ENCODE measurements at places on chromosomes 5 and 9.

GRCh38 chr5:43231977-43232376, 40.0 kb downstream of the NIM1K start:
- DNase-seq, result no peak

- DNase-seq, result no peak
These were observed 45.9 kb upstream of the RPL26L1 start for GRCh38 chr5:172913117-172913850.

- DNase-seq, result no peak
These were observed 694.5 kb upstream of the CDH6 start for GRCh38 chr5:30498972-30499371.

DNA sequence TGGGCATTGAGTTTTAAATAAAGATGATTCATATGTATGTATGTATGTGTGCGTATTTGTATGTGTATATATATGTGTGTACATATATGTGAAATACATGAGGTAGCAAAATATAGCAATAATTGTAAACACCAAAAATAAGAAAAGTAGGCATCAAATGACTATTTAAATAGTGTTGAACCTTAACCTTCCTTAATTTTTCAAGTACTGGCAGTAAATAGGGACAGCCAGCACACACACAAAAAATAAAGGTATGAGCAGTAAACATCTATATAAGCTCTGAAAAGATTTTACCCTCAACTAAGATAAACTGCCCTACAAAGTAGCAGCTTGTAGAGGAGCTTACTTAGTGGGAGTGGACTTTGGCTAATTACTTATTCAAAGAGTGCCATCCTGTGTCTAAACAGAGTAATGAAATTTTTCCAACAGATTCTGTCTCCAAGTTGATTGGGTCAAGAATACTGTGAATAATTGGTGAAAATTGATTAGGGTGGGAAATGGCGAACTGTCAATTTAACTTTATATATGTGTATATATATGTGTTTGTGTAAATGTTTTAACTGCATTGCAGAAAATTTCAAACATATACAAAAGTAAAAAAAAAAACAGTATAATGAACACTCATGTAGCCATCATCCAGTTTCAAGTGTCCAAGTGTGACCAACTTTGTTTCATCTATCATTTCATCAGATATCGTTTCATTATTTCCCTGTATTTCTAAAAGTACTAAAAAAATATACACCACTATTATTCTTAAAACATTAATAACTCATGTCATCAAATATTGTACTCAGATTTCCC, 2.0 kb upstream of the ADAMTS6 start:
- no peak for DNase-seq

DNA sequence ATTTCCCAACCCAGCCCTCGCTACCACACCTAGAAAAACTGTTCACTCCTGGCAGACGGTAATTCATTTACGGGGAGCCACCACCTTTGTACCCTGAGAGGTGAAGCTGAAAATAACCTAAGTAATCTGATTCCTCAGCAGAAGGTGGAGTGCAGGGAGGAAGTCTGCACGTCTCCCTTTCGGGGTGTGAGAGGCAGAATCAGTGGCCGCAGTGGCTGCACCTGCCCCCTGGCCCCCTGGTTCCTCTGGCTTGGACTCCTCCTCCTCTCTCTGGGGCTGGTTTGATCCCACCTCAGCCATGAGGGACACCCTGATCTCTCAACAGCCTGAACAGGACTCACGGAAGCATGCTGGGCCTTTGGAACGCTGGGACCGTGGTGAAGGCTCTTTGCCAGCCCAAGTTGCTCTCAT, 10.5 kb downstream of the TMEM174 start:
- DNase-seq, result no peak

- DNase-seq, result no peak
These were observed 112.4 kb upstream of the APC start for GRCh38 chr5:112625246-112625645.

DNA sequence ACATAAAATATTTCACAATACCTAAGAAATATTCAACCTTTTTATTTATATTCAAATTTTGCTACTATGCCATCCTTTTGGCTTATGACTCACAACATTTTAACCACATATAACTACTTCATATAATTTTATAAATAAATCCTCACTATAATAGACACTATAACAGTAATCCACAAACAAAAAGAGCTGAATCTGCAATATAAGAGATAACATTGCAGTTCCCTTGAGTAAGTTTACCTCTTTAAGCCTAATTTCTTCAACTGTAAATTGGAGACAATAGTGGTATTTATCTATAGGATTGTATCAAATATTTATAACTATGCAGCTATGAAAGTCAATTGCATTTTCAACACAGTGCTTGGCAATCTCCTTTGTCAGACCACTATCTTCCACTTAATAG, 1084.5 kb downstream of the NR2F1-AS1 start:
- DNase-seq, result no peak

DNA sequence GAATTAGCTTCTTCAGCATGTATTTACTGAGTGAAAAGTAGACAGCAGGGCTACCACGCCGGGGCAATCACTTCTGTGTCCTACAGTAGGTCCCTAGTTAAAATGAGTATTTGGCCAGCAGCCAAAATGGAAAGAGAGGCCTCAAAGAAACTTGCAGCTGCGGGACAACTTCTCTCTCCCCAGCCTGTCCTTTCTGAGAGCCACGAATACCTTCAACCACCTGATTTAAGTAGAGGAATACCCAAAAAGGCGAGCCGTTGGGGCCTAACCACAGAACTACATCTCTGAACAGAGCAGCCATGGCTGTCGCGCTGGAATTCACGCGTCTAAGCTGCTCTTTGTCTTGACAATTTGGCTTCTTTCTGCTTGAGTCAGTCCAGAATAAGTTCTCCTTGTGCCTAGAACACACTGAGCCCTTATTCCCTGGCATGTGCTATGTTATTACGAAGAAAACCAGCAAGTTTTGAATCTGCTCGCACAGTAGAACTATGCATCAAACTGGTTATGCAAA, 43.8 kb upstream of the GOLPH3 start:
- no peak for DNase-seq

DNA sequence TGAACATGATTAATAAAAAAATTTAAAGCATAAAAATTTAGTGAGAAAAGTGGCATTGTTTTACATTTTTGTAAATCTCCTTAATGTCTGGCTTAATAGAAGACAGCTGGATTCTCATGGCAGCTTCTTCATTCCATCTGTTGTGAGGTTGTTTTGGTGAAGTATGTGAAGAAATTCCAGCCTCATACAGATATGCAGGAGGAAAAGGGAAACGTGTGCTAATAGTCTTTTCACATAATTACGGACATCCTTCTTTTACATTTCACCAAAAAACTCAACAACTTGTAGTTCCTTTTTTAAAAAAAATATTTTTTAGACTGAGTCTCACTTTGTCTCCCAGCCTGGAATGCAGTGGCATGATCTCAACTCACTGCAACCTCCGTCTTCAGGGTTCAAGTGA, 46.9 kb downstream of the HACD4 start:
- DNase-seq, result no peak

GRCh38 chr9:61670616-61671015, 480.8 kb downstream of the SPATA31A7 start:
- no peak for DNase-seq

DNA sequence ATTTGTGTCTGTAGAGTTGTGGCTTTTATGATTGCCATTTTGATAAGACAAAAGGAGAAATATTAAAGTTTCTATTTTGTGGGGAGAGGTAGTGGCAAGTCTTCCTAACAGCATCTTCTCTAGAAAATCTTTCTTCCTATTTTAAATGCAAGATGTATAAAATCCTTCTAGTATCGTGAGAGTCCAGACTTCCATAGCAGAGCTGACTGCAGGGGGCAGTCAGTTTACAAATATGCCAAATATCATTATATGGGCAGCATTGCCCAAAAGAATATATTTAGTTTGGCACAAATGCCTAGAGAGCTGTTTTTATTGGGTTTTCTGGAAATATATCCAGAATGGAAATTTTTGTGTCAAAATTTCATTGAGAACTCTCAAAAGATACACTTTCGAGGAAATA, 82.1 kb upstream of the ALDH1A1 start:
- no peak for DNase-seq

GRCh38 chr5:393846-394275, 49.1 kb upstream of the EXOC3 start:
- no peak for DNase-seq

GRCh38 chr5:74625742-74626241, 14.7 kb downstream of the ENC1 start:
- DNase-seq, result no peak

DNA sequence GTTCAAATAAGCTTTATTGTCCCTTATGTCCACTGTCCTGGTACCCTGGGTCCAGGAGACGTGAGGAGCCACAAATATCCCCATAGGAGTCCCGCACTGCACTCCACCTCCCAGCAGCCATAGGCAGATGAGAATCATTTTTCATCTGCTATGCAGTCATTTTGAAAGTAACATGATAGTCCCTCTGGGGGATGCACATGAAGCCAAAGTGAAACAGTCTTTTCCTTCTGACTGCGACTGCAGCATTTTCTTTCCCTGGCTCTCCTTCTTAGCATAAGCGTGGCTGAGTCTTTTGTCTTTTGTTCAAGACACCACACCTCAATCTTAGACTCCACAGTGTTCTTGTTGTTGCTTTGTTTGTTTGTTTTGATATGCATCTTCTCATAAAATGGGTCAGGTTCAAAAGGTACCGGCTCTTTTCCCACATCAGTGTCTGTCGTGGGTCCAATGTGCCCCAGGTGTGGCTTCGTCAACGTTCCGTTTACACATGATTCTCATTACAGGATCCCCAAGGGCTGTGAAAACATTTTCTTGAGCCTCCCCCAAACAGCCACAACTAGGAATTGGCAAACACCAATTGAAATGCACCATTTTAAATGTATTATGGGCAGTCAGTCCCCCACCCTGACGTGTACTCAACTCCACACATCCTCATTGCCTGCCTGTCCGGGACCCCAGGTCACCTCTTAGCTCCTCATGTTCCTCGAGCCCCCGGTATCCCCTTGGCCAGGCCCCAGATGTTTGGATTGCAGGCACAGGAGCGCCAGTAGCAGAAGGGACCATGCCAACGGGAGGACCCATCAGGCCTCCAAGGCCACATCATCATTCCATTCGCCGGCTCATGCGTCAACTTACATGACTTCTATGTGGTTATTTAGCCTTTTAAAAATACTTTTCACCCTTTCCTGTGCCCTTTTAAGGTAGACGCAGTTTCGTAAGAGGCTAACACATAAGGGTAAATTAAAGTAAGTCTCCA, 237.8 kb upstream of the DAPK1 start:
- DNase-seq, result no peak

DNA sequence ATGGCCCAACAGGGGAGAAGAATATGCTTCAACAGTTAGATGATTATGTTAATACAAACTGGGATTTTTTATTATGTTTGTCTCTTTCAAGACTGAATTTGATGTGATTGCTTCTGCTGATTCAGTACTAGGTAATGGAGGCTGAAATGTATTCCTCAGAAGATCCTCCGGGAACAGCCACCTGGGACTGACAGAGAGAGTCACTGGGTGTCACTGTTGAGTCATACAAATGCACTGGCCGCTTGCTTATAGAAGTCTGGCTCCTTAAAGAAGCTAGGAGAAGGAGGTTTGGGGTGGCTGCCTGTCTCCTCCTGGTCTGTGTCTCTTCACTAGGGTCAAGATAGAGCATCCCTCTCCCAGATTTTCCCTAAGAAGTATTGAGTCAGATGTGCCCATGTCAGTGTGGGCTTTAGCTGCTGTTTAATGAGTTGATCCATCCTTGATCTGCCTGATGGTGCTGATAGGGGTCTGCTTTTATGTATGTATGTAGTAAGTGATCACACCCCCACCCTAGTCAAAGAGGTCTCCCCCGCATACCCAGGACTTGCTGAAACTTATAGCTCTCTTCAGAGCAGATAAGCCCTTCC, 773.4 kb downstream of the BRINP1 start:
- no peak for DNase-seq

GRCh38 chr5:138603249-138603920, 28.2 kb upstream of the HSPA9 start:
- DNase-seq, result no peak

DNA sequence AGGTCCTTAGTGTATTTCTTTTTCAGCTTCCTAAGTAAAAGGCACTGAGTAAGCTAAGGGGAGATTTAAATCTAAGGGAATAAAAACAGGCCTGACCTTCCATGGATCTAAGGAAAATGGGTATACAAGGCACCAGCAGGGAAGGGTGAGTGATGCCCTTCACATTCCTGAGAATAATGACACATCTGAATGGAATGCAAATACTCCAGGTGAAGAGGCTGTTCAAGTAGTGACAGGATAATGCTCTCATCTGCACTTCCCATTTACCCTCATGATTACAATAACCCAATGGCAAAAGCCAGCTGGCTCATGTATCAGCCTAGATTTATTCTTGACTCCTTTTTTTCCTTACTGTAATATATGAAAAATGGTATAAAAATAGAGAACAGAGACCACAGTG, 216.2 kb upstream of the ACTBL2 start:
- no peak for DNase-seq

DNA sequence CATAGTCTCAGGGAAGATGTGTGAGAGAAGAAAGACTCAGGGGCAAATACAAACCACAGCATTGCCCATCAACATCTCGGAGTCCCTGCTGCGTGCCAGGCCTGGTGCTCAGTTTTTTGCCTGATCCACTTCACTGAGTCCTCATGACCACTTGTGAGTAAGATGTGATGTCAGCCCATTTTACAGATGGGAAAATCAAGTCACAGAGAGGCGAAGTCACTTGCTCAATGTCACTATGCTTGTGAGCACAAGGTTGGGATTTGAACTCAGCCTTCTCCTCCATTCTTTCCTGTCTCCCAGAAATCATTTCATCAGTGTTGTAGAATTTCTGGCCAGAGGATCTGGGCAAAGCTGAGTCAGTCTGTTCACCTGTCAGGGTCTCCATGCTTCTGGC, 34.6 kb upstream of the PSD2 start:
- DNase-seq, result no peak

DNA sequence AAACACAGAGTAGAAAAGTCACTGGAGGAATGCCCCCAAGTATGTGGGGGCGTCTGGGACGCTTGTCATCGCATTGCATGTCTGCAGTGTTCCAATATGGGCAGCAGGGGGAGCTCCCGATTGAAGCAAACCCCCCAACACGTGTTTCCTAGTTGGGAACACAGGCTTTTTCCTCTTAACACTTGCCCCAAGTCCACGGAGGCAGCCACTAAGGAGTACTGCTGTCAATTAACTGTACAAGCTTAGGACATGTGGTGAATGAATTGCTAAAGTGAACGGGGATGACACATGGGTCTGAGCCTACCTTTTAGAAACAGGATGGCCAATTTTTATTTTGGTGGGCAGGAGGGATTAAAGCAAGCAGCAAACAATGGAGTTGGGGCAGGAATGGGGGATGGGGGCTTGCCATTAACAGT, 2.2 kb downstream of the GABRB2 start:
- DNase-seq, result no peak

DNA sequence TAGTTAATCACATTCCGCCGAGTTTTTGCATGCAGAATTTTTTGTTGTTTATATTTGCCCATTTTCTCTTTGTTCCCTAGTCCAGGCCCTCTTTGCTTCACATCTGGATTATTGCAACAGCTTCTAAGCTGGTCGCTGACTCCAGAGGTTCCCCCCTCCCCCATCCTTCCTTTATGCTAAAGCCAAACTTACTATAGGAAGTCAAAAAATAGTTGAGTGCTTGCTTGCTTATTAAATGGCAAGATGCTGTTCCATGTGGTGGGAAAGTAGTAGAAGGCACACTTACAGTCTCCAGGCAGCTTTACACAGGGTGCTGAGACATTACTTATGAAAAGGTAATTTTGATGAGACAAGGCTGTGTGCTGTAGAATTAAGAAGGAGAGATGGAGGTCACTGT, 1.3 kb downstream of the ZBTB34 start:
- no peak for DNase-seq

All from T follicular helper cell (primary cell).